ENCODE measurements at places on chromosomes 16 and 17.

DNA sequence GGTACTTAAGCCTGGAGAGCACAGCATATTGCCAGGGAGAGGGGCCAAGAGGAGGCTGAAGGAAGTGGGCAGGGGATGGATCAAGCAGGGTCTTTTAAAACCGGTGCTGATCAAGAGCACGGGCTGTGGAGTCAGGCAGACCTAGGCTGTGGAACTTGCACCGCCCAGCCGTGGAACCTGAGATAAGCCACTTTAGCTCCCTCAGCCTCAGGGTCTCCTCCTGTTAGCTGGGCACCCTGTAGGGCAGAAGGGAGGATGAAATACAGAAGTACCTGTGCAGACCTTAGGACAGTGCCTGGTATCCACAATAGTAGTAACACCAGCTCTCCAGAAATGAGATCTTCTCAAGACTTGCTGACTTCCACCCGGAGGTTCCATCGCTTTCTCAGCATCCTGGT lies 9.3 kb downstream of the ODAD4 start:
- no peak for DNase-seq

GRCh38 chr17:5418858-5419355 lies 555 bp downstream of the NUP88 start:
- DNase-seq: peak; percentile 71

DNA sequence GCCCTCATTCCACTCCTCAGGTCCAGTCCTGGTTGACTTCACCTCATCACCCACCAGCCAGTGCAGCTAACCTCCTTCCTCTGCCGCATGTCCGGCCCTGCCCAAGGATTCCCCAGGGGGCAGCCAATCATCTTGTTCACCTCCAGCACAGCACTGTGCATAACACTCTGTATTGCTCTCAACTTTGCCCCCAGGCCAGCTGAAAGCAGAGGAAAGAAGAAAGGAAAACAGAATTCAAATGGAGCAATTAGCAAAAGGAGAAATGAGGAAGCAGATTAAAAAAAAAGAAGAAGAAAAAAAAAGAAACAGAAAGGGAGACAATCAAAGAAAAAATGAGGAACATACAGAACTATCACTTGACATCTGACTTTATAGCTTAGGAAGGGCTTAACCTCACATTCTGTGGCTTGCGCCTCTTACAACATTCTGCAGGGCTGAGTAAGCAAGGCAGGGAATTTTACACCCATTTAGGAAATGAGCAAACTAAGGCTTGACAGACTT lies 26.1 kb downstream of the GAS7 start:
- DNase-seq: peak; percentile 45

DNA sequence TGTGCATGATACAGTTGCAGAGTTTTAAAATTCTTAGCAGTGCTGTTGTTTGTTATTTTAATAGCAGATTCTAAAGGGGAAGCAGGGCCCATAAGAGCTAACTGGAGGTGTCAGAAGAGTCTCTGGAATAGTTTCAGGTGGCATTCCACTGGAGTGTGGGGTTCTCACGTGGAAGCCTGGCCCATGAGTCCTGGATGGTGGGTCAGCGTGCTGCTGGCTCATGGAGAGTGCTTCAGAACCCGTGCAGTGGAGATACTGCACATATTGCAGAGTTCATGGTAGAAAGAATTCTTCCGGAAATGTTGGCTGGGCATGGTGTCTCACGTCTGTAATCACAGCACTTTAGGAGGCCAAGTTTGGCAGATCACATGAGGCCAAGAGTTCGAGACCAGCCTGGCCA lies 43.9 kb downstream of the B9D1 start:
- DNase-seq: no peak

DNA sequence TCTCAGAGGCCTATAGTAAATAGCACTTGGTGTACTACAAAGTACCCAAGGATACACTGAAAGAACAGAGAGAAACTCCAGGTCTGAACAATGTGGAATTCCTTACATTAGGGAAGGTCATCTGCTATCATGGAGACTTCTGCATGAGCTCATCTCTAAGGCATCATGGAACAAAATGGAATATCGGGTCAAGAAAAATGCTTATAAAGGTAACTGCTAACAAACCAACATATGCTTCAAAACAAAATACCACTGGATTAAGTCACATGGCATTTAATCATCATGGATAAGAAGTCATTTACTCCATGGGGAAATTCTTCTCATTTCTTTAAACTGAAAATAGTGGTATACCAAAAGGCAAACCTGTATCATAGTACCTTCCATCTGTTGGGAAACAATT lies 34.2 kb downstream of the TXNDC11 start:
- DNase-seq: no peak

GRCh38 chr17:50511058-50511457 lies 2.8 kb downstream of the MYCBPAP start:
- no peak for DNase-seq

GRCh38 chr17:69367298-69367697 lies 40.4 kb upstream of the ABCA5 start:
- no peak for DNase-seq

DNA sequence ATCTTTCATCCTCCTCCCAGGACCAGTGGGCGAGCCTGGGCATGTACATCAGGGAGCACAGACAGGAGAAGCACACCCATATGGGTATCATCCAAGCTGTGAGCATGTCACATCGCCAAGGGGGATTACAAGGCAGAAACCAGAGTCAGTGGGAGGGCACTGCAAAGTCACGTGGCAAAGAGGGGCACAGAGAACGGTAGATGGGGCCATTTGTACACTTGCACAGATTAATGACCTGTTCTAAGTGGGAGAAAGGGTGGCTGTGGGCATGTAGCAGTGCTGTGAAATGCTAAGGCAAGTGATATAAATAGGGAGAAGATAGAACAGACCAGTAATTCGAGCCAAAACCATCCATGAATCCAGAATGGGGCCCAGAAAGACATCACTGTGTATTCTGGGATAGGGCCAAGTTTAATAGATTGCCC lies 265.0 kb downstream of the CPPED1 start:
- DNase-seq: no peak

DNA sequence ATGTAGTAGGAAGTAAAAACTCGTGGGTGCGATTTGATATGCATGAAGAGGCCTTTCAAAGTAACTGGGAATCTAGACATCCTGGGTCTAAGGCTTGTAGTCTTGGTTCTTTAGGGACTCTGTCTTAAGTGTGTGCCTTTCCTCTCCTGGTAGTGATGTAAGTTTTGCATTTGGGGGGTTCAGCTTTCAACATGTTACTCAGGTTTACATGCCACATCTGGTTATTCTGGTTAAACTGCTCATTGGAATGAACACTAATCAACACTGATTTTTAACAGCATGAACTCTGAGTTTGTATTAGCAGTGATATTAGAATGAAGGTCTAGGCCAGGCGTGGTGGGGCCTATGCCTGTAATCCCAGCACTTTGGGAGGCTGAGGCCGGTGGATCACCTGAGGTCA lies 15.1 kb downstream of the PGS1 start:
- no peak for DNase-seq

DNA sequence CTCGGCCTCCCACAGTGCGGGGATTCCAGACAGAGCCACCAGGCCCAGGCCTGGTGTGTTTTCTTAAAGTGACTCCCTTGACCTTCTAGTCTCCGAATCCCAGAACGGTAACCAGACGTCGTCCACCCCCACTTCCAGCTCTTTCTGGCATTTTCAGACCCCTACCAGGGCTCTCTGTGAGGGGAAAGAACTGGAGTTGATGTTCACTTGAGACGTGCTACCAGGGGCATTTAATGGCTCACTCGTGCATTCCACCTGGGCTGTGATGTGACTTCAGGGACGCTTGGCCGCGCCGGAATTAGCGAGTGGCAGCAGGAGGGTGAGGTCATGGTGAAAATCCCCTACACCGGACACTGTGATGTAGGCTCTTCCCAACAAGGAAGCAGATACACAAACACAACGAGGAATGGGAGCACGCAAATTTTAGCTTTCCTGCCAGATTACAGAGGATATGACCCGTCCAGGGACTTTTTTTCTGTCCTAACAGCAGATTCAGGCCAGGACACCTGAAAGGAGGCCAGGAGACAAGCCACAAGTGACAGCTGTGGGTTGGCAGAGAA lies 1.1 kb upstream of the GNA13 start:
- peak; percentile 88 for DNase-seq

DNA sequence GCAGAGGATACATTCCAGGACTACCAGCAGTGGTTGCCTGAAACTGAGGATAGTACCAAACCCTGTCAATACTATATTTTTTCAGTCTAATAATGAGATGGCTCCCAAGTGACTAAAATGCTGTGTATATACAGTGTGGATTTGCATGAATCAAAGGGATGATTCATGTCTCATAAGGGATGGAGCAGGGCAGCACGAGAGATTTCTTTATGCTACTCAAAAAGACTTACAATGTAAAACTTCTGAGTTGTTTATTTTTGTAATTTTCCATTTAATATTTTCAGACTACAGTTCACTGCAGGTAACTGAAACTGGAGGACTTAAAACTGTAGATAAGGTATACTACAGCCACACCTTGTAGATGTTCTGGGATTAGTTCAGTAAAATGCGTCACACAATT lies 674.7 kb upstream of the SALL1 start:
- DNase-seq: no peak

DNA sequence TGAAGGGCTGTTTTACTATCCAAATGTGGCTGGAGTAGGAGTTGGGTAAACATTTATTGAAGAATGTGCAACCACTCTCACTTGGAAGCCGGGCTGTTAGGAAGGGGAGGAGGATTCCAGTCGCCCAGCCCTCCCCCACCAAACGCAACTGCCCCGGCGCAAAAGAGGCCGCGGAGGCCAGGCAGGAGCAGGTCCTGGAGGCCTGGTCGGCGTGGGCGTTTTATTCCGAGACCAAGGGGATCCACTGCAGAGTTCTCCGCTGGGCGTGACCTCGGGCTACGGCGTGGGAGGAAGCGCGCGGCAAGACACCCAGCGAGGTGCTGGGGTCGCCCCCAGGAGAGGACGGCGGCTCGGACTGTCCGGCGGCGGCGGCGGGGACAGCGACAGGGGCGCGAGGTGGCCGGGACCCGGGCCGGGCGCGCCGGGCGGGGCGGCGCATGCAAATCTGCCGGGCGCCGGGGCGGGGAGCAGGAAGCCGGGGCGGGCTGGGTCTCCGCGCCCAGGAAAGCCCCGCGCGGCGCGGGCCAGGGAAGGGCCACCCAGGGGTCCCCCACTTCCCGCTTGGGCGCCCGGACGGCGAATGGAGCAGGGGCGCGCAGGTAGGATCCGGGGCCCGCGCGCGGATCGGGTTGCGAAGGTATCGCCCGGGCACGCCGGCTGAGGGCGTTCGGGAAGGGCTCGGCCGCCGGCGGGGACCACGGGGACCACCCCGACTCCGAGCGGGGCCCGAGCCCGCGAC lies at the start of gene IL4R:
Gene IL4R (plus strand): TSS at position 553 of the 739 bp plus-strand sequence. CDS start 26,230 bp downstream, outside the sequence.
- DNase-seq: peak; percentile 70

DNA sequence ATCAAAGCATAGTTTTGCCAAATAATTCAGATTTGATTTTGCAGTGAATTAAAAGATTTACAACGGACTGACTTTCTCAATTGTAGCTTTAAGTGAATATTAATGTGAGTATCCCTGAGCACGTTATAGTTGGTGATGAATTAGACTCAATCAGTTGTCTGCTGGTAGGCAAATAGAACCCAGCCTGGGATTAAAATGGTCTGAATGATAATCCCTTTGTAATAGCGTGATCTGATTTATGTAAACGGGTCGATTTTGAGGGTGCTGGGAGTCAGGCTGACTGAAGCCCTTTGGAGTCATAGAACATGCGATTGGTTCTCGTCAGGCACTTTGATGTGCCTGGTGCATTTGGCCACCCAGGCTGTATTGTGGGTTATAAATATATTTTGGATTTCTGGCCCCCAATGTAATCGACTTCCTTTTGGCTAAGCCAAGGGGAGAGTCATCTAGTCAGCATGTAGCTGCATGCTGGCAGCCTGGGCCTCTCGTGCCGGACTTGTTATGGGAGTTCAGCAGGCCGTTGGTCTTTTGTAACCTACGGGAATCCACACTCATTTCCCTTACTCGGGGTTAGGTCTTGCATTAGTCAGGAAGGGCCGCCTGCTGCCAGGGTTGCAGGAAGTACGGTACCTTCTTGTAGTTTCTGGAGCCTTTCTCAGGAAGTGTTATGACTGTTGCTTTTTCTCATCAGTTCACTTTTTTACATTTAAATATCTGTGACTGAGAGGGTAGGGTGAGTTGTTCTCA lies 5.4 kb downstream of the PGS1 start:
- DNase-seq: peak; percentile 69

DNA sequence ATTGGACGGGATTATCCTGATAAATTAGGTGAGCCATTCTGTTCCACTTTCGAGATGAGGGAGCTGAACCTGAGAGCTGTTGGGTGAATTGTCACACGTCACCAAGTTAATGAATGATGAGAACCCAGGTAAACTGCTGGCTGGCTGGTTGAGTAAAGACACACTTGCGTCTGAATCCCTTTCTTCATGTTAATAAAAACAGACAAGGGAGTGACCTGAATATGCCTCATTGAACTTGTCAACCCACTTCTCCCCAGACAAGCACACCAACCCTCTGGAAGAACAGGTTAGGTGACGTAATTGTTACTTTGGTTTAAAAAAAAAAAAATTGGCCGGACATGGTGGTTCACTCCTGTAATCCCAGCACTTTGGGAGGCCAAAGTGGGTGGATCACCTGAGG lies 400.9 kb upstream of the CDH5 start:
- DNase-seq: no peak

DNA sequence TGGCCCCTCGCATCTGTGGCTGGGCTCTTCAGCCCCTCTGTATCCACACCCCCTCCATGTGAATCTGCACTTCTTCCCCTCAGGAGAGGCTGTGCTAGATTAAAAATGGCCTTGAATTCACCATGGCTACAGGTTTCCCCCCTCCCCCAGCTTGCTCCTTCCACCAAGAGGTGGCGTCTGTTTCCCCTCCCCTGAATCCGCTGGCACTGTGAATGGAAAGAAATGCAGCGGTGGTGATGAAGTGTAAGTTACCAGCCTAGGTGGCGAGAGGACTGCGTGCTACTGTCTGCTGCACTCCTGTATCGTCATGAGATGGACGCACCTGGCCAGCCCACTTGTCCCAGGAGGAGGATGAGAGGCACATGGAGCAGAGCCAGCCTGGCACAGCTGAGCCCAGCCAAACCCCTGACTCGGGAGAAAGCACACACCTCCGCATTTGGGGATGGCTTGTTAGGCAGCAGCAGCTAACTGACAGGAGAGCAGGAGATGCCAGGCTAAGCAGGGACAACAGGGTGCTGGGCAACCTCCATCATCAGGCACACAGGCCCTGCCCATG lies 26.2 kb downstream of the TNFRSF13B start:
- peak; percentile 30 for DNase-seq
